ENCODE measurements at places on chromosomes 2 and 18.

DNA sequence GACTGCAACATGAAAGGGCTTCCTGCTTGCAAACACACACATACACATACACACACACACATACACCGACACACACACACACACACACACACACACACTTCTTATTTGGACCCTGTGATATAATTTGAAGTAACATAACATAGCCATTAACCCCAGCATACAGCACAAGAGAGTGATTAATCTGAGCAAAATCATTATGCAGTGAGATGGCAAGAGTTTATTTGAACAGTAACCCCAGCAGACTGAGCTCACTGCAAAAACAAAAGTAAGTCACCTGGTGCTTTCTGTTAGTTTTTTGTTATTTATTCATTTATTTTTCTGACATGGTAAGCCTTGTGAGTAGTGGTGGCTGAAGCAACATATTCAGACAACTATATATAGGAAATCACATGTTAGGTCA, 93.7 kb downstream of the NOL4 start:
- no peak for DNase-seq

DNA sequence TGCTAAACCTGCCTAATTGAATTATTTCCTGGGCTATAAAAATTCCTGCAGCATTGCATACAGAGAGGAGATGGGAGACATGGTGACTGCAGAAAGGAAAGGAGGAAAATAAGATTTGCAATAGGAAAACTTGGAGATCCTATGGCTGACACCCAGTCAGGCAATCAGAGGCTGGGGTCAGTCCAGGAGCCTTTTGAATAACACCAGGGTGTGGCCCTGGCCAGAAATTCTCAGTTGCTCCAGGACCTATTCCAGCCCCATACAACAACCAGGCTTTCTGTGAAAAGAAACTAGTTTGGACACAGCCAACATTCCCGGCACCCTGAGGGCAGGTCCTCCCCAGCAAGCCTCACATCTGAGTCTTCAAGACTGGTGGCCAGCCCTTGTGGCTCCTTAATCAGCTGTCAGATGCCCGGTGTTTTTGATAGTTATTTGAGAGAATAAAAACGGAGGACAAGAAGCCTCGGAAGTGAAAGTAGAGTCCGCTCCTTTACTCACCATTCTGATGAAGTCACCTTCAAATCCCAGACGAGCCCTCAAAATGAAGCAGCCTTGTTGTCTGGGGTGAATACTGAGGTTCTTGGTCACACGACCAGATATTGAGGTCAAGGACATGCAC, 31.1 kb upstream of the GMCL1 start:
- peak; percentile 41 for DNase-seq

DNA sequence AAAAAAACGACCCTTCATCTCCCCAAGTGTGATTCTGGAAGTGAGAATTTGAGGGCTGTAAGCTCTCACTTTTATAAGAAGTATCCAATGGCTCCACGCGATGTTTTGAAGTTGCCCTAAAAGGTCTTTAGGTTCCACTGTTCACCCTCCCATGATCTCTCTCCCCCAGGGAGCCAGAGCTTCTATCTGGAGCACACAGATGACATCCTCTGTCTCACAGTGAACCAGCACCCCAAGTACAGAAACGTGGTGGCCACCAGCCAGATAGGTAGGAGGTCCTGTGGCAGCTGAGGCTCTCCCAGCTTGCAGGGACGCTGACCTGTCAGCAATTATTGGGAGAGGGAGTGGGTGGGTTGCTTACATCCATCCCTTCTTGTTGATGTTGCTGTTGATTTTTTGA, 97.8 kb downstream of the RTN4 start:
- no peak for DNase-seq

DNA sequence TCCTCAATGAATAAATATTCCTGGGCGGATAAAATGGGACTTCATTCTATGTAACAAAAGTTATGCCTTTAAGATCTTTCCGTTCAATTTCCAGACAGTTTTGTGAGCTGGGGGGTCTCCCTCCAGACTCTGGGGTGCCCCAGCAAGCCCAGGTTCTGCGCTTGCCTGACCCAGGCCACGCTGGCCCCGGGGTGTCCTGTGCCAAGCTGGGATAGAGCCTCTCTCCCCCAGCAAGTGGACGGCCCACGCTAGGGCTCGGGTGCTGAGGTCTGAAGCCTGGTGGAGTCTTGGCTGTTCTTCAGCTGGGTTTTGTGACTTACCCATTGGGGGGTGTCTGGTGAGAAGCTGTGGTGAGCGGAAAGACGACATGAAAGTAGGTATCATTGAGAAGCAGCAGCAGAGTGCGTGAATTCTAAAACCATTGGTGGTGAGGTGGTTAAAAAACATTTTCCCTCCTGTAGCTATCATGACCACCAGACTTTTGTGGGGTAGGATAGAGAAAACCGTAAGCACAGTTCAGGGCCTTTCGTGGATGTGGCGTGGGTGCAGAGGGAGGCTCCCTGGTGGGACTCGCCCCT, 346.8 kb downstream of the ANAPC1 start:
- no peak for DNase-seq

DNA sequence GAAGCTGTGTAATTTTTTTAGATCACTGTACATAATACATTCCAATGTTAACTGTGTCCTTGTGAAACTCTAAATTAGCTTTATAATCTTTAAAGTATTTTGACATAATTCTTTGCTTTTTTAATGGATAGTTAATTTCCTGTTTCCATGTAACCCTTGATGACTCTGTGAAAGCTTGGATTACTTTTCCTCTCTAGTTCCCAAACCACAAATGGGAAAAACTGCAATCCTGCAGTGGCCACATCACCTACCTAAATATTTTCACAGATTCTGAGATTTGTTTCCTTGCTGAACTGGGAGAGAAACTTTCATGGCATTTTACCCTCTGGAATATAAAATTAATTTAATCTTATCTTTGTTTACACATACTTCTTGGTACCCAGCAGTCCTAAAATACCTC, 161.6 kb upstream of the CCDC68 start:
- DNase-seq, result no peak

GRCh38 chr2:134660626-134661402, 58.0 kb downstream of the TMEM163 start:
- DNase-seq, result no peak

DNA sequence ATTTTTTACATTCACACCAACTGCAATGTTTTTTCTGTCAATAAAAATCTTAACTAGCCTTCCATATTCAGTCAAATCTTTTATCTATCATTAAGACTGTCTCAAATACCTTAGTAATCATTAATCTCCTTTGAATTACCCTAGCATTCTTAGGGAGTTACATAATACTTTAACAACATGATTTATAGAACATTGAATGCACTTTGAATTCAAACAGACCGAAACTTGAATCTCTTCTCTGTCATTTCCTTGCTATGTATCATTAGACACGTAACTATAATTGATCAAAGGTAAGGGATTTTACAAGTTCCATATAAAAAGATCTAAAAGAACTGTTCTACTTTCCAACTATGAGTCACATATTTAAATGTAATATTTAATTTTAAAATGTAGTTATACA, 330.9 kb downstream of the RIT2 start:
- DNase-seq, result no peak

DNA sequence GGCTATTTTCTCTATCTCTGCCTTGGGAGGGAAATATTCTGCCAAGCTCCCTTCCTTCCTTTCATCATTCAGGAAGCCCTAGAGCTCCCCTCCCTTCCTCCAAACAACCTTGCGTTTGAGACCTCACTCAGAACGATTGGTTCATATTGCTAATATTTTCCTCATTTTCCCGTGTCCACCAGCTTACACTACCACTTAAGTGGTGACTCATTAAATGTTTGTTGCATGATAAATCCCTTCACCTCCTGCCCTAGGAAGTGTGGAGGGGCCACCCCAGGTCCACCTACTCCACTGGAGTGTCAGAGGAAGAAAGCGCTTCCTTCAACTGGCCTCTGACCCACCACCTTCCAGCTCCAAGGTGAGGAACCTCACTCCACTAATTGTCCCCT, 2.3 kb upstream of the LPIN2 start:
- no peak for DNase-seq

- peak; percentile 84 for DNase-seq
Measured at GRCh38 chr2:174603280-174603679, 5.7 kb upstream of the WIPF1 start.

- no peak for DNase-seq
Measured at GRCh38 chr2:53778536-53779162, 8.1 kb downstream of the ASB3 start.

GRCh38 chr2:203543898-203544328, 8.8 kb upstream of the RAPH1 start:
- DNase-seq, result no peak

DNA sequence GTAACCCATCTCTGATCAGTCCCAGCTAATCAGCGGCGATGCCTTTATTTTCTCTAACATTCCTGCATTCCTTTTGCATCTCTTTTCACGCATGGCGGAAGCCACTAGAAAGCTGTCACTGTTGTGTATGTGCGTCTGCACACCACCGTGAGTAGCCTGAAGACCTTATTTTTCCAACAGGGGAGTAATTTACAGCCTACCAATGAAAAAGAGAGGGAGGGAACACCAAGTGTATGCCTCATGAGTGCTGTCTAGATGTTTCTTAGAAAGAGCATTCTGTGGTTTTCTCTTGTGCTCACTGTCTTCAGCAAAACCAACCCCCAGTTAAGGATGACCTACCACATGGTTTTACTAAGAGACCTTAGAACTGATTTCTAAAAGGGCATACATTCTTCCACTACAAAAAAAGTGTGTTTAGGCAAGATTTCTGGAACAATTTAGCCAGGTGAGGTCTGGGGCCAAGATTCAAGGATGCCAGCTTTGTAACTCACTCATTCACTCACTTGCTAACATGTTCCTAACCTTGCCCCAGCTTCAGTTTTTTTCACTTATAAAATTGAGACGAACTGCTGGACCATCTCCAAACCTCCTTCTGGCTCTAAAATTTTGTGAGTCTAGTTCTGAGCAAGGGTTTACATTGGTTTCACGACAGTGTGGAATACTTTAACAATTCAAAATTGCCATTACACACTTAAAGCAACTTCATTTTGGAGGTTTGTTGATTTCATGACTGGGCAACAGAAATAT, 51.4 kb downstream of the BCL2 start:
- no peak for DNase-seq

- no peak for DNase-seq
Measured at GRCh38 chr18:57575542-57575941, 11.0 kb downstream of the FECH start.

GRCh38 chr2:126913881-126914615, 15.4 kb downstream of the TEX51 start:
- DNase-seq, result peak; percentile 8

DNA sequence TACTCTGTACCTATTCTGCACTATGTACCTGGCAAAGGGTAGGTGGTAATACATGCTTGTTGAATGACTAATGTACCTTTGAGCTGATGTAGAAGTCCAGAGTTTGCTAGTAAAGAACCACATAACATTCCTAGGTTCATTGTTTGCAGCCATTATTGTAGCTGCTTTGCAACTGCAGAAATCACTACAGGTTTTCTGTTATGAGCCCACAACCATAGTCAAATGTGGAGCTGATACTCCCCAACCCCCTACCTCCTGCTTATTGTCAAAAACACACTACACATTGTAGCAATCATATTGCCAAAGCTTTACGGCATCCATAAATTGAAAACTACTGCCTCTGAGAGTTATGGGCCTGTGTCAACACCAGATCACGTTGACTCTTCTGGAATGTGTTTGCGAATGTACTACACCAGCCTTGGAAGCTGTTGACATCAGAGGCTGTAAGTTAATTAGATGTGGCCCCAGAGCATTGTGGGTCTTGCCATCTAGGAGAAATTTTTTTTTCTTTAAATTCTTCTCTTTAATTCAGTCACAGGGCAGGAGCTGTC, 187.0 kb downstream of the AGPS start:
- DNase-seq, result no peak

GRCh38 chr2:88919087-88919738, 227.7 kb downstream of the RPIA start:
- peak; percentile 7 for DNase-seq

DNA sequence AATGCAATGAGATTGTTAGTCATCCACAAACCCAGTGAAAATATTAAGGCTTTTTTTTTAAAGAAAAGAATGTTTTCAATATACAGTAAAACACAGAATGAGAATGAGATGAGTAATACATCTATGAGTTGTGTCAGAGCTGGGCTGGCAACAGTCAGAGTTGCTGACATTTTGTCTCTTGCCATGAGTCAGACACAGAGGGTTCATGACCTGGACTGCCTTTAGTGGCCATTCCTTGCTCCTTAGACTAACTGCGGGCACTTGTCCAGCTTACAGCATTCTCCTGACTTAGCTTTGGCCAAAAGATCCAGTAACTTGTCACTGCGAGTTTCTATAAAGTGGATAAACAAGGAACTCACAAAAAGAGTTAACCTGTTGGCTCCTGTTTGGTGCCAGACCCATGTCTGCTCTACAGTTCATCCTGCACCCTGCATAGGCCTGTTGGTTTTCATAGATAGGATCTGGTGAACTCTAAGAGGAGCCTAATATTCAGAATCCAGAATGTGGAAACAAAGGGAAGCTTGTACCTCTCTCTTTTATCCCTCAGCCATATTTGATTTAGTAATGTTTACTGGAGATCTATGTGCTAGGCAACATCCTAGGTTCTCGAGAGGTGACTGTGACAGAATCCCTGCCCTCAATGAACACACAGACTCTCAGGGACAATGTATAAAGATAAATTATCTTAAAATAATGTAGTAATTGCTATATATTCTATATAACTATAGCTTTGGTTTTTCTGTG, 391.5 kb upstream of the VWC2L start:
- no peak for DNase-seq

DNA sequence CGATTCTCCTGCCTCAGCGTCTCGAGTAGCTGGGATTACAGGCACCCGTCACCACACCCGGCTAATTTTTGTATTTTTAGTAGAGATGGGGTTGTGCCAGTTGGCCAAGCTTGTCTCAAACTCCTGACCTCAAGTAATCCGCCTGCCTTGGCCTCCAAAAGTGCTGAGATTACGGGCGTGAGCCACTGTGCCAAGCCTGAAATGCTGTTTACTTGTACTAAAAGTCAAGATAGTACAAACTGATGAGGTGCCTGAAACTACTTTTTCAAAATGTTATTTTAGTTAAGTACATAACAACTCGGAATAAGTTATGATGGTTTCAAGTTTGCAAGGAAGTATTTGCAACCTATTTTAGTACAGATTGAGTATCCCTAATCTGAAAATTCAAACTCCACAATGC, 85.7 kb downstream of the CEP192 start:
- no peak for DNase-seq

- DNase-seq, result no peak
Measured at GRCh38 chr18:62578980-62579511, 56.2 kb downstream of the ZCCHC2 start.

- DNase-seq, result peak; percentile 12
Measured at GRCh38 chr2:168849610-168850009, 40.6 kb downstream of the SPC25 start.

DNA sequence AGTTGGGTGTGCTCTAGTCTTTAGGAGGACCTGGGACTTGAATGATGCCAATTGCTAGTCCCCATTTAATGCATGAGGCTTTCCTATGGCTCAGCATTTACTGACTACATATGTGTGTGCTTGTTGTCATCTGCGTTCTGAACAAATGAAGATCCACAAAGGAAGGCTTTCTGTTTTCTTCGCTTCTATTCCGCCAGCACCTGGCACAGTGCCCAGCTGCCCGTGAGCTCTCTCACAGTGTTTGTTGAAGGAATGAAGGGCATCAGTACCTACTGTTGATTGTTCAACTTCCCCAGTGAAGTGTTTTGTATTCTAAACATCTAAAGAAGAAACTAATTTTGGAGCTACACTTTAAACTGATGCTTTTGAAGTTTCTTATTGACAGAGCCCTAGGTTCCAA, 122.4 kb upstream of the LINC00305 start:
- DNase-seq, result peak; percentile 2

Data from cerebellar cortex (tissue), 1 donor.